ENCODE measurements at places on chromosomes 13 and 19. TPM values are rescaled to one million over a fixed set of nuclear protein-coding genes. Genes with fewer than 3 reads are reported as not detected.

GRCh38 chr13:98496966-98497365, 79.9 kb downstream of the STK24 start:
- no peak for DNase-seq

DNA sequence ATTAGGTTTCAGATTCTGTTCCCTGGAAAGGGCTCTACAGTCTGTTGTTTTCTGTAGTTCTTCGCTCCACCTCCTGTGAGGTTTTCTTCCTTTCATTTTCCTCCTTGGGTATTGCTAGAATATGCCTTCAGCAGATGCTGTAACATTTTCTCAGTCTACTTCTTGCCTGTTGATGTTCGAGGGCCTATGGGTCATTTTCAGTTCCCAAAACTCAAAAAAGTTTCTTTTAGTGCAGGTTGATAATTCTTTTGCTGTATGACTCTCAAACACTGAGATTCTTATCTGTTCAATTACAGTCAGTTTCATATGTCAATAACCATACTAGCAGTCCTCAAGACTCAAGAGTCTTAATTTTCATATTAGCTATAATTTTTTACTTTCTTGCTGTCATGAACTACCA, 268.3 kb downstream of the RFC3 start:
- DNase-seq: no peak

- no peak for DNase-seq
Measured at GRCh38 chr13:58592052-58592451, 960.5 kb downstream of the PCDH17 start.

DNA sequence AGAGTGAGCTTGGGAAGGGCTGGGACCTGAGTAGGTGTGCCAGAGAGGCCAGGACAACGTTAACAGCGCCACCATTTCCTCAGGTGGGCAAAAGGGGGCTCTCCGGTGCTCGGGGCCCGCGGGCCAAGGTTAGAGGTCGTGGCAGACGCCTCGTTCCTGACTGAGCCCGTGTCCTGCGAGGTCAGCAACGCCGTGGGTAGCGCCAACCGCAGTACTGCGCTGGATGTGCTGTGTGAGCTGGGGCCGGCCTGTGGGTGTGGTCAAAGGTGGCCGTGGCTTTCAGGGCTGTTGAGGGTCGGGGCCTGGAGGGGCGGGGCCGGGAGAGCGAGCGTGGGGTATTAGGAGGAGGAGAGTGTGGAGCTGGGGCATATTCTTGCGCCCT, 3.7 kb downstream of the KIRREL2 start:
- no peak for DNase-seq

- no peak for DNase-seq
Measured at GRCh38 chr19:11674067-11674492, 64.7 kb downstream of the ZNF823 start.

- DNase-seq: no peak
Measured at GRCh38 chr19:39083983-39084731, at the start of gene ACP7. ACP7 (plus strand) TSS chr19:39084368; CDS start chr19:39085270, 902 bp downstream.

DNA sequence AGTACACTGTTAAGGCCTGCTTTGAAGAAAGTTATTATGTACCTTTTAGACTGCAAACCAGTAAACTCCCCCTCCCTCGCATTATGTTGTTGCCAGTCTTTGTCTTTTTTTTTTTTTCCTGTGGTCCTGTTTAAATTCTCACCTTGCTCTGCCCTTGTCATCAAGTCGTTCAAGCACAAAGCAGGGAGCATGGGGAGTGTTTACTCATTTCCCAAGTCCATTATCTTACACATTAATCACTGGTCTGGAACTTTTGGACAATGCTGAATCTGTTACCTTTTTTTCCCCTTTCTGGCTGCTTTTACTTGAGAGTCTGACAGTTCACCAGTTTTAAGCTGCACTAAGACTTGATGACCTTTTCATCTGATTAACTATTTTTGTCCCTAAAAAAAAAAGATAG, 108.2 kb downstream of the DACH1 start:
- DNase-seq: no peak

- peak; percentile 23 for DNase-seq
Measured at GRCh38 chr19:36488846-36489117, 579 bp downstream of the ZNF566 start.

GRCh38 chr19:48529156-48529555, 17.5 kb upstream of the LMTK3 start:
- DNase-seq: no peak

DNA sequence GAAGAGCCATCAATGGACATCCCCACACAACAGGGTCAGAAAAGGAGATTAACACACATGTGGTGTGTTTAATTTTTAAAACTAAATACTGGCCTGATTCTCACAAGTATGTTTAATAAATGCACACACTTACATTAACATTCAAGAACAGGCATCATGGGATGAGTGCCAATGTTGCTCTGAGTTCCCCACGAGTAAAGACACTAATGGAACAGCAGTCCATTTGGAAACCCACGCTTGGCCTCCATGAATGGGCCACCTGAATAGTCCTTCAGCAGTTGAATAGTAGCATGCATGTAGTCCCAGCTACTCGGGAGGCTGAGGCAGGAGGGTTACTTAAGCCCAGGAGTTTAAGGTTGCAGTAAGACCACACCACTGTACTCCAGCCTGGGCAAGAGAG, 195.2 kb upstream of the IPO5 start:
- DNase-seq: no peak

- DNase-seq: no peak
Measured at GRCh38 chr13:82565201-82565600, 1317.1 kb downstream of the SLITRK1 start.

DNA sequence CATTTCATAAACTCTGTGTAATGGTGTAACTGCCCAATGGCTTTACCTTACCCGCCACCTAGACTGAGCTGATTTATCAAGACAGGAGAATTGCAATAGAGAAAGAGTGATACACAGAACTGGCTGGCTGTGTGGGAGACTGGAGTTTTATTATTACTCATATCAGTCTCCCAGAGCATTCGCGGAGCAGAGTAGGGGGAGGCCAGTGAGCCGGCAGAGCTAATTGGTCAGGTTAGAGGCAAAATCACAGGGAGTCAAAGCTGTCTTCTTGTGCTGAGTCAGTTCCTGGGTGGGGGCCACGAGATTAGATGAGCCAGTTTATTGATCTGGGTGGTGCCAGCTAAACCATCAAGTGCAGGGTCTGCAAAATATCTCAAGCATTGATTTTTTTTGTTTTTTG, 23.4 kb upstream of the SLITRK1 start:
- DNase-seq: no peak

GRCh38 chr13:110916301-110917142, 1.7 kb upstream of the ANKRD10 start:
- peak; percentile 21 for DNase-seq

- peak; percentile 36 for DNase-seq
Measured at GRCh38 chr19:53908106-53908934, 758 bp upstream of the CACNG7 start.

GRCh38 chr19:38142176-38143035, 81.6 kb downstream of the DPF1 start:
- peak; percentile 63 for DNase-seq

- DNase-seq: no peak
Measured at GRCh38 chr13:105541565-105541964, 993.9 kb downstream of the EFNB2 start.

- DNase-seq: peak; percentile 59
Measured at GRCh38 chr19:6740589-6741343, 1.3 kb downstream of the TRIP10 start.

GRCh38 chr13:50410921-50411746, 395.9 kb downstream of the KCNRG start:
- peak; percentile 71 for DNase-seq

GRCh38 chr13:70391678-70392077, 283.4 kb upstream of the KLHL1 start:
- DNase-seq: no peak

DNA sequence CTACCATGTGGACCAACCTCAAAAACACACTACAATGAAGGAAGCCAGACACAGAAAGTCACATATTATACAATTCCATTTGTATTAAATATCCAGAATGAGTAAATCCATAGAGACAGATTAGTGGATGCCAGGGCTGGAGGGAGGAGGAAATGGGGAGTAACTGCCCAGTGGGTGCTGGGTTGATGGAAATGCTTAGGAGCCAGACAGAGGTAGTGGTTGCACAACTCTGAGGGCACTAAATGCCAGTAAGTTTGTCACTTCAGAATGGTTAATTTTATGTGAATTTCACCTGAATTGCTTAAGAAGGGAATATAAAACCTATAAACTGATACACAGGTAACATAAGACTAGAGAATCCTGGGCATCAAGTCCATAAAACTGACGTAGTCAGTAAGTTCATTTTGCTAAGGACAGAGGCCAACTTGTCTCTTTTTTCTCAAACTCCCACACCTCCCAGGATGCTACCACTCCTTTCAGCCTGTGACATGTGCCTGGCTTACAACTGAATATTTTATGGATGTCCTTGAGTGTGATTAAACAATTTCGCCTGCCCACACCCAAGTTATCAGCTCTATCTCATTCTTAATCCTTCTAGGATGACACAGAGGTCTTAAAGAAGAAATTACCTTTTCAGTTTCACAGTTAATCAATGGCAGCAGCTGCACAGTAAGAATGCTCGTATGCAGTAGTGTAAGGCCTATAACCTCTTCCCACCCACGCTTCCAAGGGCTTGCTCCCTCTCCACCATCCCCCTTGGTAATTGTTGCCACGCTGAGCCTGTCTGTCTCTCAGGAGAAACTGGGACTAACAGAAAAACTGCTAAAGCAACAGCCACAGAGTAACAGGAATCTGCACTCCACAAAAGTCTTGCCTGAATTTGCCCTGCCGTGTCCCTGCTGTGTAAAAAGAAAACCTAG, 5.9 kb upstream of the MLNR start:
- no peak for DNase-seq

- DNase-seq: no peak
Measured at GRCh38 chr19:30063650-30064347, 121.8 kb downstream of the URI1 start.

- no peak for DNase-seq
Measured at GRCh38 chr13:87680298-87680697, 9.1 kb downstream of the SLITRK5 start.

- DNase-seq: no peak
Measured at GRCh38 chr13:96492766-96493165, 402.9 kb downstream of the HS6ST3 start.

DNA sequence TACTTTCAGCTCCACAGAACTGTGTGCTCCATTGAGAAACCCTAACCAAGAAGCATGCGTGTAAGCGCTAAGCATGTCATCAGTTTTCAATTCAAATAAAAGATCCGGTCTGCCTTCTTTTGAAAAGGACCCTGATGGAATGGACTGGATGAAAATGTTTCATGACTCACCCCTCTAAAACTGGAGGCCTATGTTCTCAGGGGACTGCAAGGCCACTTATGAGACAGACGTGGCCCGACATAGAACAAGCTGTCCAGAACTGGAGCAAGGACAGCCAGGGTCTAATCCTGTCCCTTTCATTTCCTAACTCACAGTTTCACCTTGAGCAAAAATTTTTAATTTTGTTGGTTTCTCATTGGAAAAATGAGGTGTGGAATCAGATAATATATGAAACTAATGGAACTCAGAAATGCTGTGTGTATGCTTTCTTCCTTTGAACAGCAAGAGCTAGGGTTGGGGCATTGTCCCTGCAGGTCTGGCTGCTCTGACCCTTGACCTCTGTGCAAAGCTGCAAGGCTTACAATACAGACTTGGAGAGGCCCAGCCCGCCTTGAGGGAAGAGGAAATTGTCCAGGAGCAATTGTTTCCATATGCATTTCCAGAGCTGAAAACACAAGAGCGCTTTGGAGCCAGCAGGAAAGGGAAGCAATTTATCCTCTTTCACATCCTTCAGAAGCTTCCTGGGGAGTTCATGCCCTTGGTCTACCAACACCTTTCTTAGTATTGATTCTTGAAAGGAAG, 553.4 kb upstream of the KLF12 start:
- DNase-seq: no peak

DNA sequence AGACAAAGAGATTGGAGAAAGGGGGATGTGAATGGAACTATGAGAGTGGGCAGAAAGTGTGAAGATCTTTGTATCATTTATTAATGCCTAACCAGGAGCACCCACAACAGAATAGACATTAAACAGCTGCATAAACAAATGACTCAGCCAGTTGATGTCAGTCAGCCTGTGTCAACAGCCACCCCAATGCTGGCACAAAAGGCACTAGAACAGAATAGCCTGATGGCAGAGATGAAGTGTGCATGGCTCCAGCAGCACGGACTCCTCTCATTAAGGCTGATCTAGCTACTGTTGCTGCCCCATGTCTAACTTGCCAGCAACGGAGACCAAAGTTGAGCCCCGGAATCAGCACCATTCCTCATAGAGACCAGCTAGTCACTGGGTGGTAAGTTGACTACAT, 7.8 kb downstream of the CPB2 start:
- DNase-seq: no peak

- peak; percentile 79 for DNase-seq
Measured at GRCh38 chr19:48489608-48490216, 20.5 kb downstream of the CYTH2 start.

GRCh38 chr13:51829568-51829899, 15.4 kb downstream of the TMEM272 start:
- DNase-seq: no peak

- no peak for DNase-seq
Measured at GRCh38 chr13:21901336-21901735, 230.5 kb downstream of the FGF9 start.

- no peak for DNase-seq
Measured at GRCh38 chr13:97385146-97385545, 48.8 kb upstream of the RAP2A start.

DNA sequence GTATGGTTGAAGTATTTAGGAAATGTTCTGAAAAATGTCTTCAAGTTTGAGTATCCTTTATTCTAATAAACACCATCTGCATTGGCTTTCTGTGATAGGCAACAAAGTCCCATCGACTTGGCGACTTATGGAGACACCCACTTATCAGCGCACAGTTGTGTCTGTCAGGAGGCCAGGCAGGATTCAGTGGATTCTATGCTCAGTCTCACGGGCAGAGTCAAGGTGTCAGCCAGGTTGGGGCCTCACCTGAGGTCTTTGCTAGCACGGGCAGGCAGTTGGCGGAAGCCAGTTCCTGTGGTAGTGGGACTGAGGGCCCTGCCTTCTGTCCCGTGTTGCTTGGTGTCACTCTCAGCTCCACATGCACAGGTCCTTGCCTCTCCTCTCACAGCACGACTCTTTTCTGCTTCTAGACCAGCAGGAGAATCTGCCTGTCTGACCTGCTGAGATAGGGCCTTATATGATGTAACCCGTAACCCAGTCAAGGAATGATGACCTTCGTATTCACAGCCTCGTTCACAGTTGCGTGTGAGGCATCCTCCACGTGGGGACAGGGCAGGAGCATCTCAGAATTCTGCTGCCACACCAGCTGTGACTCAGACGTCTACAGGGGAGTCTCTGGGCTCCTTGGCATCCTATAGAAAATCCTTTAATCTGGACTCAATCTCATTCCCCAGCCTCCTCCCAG, 10.0 kb downstream of the CUL4A start:
- no peak for DNase-seq

POLRMT gene
- total RNA-seq: 14.4 TPM

DAND5 gene
- under 0.01 TPM for total RNA-seq

APOC1 gene
- 0.60 TPM for total RNA-seq

DMKN gene
- total RNA-seq: not detected

ZNF177 gene
- 0.60 TPM for total RNA-seq

ZNF234 gene
- total RNA-seq: 9.7 TPM

STOML3 gene
- not detected for total RNA-seq

LINGO3 gene
- not detected for total RNA-seq

ZNF480 gene
- total RNA-seq: 2.6 TPM

C1QTNF9 gene
- total RNA-seq: not detected

ZSCAN4 gene
- not detected for total RNA-seq

MAST1 gene
- total RNA-seq: 0.60 TPM

CDX2 gene
- total RNA-seq: not detected

ZNF583 gene
- 5.8 TPM for total RNA-seq
